ENCODE measurements at places on chromosomes 4 and X.

DNA sequence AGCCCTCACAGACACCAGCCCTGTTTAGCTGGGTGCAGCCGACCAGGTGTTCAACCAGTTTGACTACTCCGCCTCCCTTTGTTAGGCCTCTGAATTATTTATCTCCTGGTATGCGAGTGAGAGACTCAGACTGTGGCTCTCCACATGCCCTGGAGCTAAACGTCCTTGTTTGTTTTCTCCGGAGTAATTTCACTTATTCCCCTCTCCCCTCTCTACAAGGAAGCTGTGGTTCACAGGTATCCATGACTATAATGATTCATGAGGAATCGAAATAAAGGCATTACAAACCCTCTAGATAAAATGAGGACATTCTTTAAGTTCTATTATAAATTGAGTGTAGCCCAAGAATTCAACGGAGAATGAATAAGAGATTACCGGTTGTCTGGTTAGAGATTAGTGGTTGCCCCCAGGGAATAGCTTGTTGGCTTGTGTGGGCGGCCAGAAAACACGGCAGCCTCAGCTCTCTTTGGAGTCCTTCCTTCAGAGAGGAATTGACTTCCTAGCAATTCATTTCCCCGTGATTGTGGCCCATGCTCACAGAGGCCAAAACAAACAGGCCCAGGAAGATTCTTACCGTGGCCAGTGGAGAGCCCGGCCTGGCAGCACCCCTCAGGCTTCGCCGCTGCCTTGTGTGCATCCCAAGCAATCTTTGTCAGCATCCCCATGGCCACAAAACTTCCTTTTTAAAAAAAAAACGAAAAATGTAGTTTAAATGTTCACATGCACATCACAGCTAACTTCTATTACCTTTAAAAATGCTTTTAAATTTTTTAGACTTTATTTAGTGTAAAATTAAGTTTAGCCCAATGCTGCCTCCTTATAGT is 60.2 kb upstream of the CBR4 start:
- DNase-seq, result no peak

DNA sequence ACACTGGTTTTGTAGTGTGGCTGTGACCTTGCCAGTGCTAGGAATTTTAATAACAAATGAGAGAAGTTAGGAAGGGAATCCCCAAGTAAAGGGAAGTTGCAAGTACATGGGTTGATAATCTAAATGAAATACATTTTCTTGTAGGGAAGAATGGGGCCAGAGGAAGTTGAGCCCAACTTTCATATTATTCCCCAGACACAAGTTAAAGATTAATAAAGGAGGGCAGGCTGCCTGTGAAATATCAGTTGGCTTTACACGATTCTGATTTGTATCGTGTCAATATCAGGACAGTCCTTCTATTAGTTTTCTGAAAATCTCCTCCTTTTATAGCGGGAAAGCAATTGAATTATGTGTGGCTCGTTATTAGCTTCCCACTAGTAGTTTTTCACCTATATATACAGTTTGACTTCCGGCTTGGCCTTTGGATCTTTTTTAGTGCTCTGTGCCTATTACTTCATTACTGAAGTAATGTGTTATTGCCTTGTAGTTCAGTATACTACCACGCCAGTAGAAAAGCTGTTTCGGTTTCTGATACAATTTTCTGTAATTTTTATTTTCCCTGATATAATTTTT is 1.7 kb downstream of the PDLIM5 start:
- DNase-seq, result no peak

DNA sequence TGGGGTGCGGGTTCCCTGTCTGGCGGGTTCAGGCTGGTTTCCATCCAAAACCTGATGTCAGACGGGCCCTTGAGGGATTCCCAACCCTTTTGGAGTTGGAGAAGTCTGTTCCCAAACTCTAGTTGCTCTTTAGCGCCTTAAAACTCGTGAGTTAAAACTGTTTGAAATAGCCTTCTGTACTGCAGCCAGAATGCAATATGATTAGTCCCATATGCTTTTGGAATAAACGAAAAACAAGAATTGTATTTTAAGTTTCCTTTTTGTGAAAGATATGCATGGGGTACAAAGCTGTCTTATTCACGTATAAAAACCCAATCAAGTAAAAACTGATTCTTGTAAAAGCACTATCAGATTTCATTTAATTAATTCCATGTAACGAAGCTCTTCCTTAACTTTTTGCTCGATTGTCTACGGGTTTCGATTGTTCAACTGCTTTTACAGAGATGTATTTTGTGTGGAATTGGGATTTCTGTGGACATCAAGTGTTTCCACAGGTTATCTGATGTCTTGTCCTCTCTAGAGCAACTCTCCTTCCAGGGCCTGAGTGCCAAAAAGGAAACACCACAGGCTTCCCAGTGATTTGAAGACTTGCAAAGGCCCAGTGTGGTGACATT is 49.5 kb downstream of the CLDN34 start:
- DNase-seq, result no peak

- no peak for DNase-seq
Observed at GRCh38 chrX:34546366-34546765, 110.7 kb downstream of the TMEM47 start.

DNA sequence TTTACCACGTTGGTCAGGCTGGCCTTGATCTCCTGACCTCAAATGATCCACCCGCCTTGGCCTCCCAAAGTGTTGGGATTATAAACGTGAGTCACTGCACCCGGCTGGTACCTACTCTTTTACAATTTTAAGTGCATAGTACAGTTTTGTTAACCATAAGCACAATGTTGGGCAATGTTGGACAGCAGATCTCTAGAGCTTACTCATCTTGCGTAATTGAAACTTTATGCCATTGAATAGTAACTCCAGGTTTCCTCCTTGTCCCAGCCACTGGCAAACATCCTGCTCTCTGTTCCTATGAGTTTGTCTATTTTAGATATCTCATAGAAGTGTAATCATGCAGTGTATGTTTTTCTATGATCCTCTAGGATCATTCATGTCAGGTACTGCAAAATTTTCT is 9.3 kb upstream of the CPE start:
- no peak for DNase-seq

DNA sequence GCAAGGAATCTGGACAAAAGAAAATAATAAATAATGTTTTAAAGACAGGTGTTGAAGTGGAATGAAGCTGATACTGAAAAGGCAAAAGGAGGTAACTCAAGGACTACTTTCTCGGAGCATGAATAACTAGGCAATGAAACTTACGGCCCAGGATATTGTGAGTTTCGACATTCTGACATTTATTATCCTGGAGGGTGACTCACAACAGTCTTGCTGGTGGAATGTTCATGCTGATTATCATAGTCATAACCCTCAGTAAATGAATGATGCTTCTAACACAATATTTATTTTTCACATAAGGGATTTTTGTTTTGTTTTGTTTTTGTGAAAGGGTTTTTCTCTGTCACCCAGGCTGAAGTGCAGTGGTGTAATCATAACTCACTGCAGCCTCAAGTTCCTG is 147.0 kb upstream of the HPGD start:
- DNase-seq, result no peak

DNA sequence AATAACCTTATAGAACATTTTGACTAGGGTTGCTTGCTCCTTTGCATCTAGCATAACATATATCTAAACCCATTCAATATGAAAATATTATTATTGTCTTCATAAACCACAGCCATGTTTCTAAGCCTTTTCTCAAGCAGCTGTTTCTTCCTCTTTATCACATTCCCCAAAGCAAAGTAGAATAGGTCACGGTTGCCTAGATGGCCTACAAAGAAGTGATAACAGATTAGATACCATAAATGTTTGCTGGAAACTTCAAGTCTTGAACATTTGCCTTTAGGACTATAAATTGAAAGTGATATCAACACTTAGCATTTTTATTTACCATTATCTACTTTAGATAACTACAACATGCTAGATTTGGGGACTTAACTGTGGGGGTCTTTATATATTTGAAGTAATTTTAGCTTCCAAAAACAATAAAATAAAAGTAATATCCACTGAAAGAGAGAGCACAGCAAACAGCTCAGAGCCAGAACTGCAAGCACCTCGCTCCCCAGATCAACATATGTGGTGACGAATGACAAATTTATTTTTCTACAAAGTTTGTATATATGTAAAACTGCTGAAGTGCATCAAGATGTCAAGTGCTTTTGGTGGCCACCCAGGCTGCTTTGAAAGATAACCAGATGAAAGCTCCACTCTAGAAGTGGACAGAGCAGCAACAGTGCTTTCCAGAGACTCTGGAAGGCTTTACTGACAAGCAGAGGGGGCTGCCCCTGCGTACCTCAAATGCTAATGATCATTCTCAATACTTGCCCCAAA is 8.0 kb downstream of the HHIP start:
- no peak for DNase-seq

DNA sequence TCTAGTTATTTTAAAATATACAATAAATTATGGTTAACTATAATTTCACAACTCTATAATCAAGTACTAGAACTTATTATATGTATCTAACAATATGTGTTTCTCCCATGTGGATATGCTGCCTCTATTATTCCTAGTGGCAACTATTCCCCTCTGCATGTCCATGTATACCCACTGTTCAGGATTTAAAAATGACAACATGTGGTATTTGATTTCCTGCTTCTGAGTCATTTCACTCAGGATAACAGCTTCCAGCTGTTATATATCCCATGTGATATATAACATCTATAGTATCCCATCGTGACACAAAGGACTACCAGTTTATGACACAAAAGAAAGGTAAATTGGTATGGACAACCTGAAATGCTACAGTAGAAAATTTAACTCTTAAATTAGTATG is 167.4 kb upstream of the TACR3 start:
- DNase-seq, result no peak

DNA sequence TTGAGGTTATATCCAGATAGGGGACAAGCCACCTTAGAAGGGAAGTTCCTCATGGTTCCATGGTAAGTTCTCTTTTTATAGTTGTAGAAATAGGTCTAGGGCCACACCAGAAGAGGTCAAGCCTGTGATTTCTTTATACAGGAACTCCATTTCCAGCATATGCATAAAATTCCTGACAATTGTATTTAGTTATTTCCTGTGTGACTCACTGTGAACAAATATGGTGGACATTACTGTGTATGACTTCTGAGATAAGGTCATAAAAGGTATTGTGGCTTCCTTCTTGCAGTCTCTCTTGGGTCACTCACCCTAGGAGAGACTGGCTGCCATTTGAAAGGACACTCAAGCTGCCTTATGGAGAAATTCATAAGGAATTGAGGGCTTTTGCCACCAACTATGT is 2.2 kb upstream of the C4orf36 start:
- DNase-seq, result no peak

- peak; percentile 34 for DNase-seq
Observed at GRCh38 chr4:87007528-87008446, 73.0 kb downstream of the AFF1 start.

GRCh38 chr4:41977709-41978108 is 3.8 kb upstream of the DCAF4L1 start:
- peak; percentile 32 for DNase-seq

GRCh38 chr4:181796502-181796901 is 446.7 kb upstream of the TENM3 start:
- no peak for DNase-seq

DNA sequence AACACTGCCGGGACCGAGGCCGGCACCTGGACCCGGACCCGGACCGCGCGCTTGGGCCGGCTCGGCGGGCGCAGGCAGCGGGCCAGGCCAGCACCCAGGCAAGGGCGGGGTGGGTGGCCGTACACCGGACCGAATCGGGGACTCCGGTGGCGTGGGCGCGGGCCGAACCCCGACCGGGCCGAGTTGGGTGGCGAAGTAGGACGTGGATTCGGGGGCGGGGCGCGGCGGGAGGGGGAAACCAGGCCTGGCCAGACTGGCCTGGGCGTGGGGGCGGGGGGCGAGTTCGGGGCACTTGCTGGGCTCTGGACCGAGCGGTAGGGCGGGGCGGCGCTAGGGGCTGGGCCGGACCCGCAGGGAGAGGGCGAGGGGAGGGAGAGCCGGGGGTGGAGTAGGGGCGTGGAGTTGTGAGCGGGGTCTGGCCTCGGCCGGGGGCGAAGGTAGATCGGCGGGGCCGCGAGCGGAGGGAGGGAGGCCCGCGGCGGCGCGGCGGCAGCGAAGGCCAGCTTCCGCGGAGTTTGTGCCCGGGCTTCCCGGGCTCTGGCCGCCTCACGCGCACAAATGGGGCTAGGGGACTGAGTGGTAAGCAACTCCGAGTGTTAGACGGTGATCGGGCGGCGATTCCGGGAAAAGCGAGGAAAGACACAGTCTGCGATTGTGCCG is 1.8 kb upstream of the BCORL1 start:
- peak; percentile 36 for DNase-seq

GRCh38 chrX:13522811-13523210 is 46.6 kb upstream of the EGFL6 start:
- DNase-seq, result no peak

GRCh38 chr4:177480795-177481194 is 38.6 kb upstream of the AGA start:
- no peak for DNase-seq

DNA sequence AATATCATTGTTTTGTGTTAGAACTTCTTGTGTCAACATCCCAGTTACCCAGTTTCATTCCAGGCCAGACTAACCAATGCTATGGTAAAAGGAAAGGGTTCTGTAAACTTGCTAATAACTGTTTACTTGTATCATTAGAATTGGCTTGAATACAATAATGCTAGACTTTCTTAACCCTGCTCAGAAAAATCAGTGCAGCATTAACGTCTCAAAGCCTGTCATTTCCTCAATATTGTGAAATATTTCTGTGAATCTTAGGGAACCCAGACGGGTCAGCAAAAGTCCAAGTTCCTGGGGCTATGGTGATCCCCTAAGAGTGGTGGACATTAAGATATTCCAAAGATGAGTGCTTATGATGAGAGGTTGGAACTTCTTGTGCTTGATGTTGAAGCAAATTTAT is 541.2 kb upstream of the MAGEB18 start:
- DNase-seq, result no peak

GRCh38 chr4:55314141-55314820 is 31.8 kb upstream of the SRD5A3 start:
- no peak for DNase-seq

DNA sequence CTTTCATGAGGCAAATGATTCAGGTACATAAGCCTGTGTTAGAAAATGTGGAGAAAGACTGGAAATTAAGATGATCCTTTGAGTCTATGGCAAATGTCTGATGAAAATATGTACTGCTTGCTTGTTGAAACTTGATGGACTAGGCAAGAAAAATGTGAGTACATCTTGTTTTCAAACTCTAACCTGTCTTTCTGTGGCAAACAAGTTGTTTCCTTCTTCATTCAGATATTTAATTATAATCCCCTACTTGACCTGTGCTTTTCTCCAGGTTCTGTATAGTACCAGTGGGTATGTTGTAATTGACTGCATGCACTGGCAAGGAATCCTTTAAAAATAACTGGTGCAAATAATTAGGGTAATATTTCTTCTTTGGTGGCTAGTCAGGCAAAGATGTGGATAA is 136.7 kb downstream of the ARHGAP24 start:
- no peak for DNase-seq

- DNase-seq, result no peak
Observed at GRCh38 chr4:172750910-172751309, 417.7 kb upstream of the GALNT7 start.

GRCh38 chr4:16659079-16659478 is 239.4 kb downstream of the LDB2 start:
- DNase-seq, result no peak

DNA sequence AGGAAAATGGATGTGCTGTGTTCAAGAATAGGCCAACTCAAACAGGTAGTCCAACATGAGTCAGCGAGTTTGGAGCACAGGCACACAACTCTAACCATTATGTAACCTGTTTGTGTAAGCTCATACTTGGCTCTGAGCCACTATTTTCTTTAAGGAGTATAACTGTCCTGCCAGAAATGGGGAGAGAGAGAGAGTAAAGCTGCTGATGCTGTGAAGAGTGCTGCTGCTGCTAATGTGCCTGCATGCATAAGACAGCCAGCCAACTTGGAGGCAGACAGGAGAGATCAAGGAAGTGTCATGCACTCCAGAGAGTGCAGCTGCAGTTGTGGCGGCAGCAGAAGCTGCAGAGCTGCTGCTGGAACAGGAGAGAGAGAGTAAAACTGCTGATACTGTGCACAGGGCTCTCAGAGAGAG is 11.7 kb upstream of the STATH start:
- no peak for DNase-seq
